ENCODE measurements at places on chromosomes 4 and X.

DNA sequence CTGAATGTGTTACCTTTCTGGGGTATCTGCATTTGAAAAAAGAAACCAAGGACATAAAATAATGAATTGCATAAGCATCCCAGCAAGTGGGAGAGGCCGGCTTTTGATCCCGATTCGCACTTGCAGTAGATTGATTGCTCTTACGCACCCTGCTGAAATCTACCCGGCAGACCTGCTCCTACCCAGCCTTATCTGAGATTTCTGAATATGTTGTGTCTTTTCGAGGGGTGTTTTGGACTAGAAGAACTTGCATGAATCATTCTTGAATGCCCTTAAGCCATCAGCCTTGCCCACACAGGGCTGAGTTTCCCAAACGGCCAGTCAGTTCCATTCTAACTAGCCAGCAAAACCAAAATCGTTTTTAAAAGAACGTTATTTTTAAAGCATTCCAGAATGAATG, 174.4 kb upstream of the BCOR start:
- no peaks in the 10 kb centered on the region for H3K36me3 ChIP-seq
- no peaks in the 10 kb centered on the region for H3K27me3 ChIP-seq
- no peaks in the 10 kb centered on the region for H3K4me1 ChIP-seq

DNA sequence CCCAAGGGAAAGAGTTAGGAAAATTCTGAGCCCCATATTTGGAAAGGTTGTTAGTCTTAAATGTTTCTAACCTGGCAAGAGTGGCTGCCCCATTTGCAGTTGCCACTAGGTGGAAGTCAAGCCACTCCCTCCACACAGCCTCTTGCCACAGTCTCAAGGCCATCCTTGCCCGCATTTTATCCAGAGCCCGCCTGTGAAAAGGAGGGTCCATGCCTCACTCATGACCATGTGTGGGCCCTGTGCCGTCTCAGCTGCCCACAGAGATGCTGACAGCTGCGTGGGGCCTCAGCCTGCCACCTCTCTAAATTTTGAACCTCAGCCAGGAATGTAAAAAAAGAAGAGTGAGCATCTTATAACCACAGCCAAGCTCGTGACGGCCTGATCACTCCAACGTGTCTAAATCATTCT, 201.5 kb upstream of the FAM241A start:
- DNase-seq = no peak
- H3K27ac ChIP-seq = no peak overlapping the region
- peaks cover 2% of the 10 kb centered on the region for H3K27me3 ChIP-seq

DNA sequence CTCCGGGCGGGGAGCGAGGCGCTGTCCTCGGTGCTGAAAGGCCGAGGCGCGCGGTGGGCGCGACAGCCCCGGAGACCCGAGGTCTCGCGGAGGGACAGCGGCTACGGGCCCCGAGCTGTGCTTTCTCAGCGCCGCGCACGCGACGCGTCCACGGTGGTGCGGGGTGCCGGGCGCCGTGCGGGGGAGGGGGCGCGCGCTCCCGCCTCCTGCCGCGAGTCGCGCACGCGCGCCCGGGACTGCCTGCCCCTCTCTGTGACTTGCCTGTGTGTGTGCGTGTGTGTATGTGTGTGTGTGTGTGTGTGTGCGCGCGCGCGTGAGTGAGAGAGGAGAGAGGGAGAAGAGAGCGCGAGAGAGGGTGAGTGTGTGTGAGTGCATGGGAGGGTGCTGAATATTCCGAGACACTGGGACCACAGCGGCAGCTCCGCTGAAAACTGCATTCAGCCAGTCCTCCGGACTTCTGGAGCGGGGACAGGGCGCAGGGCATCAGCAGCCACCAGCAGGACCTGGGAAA, at the start of gene GRIA2:
Gene GRIA2, plus strand, starts transcription at position 358 of the 511 bp plus-strand sequence. CDS start 315 bp downstream, outside the sequence.
- peak; percentile 81 for DNase-seq
- H3K27me3 ChIP-seq = peaks cover 22% of the 10 kb centered on the region
- no peak within 1 kb of the TSS for H3K4me3 ChIP-seq
- H3K27ac ChIP-seq = no peak within 1 kb of the TSS

- H3K4me3 ChIP-seq = no peak overlapping the region
- no peak for DNase-seq
- H3K4me1 ChIP-seq = no peaks in the 10 kb centered on the region
Measured at GRCh38 chr4:164768516-164768915, 14.6 kb downstream of the SMIM31 start.

- no peak overlapping the region for H3K27ac ChIP-seq
- no peak overlapping the region for H3K4me3 ChIP-seq
- H3K4me1 ChIP-seq = peaks cover 3% of the 10 kb centered on the region
- H3K27me3 ChIP-seq = peaks cover 29% of the 10 kb centered on the region
- DNase-seq = no peak
Measured at GRCh38 chr4:6252051-6252450, 17.6 kb upstream of the WFS1 start.

DNA sequence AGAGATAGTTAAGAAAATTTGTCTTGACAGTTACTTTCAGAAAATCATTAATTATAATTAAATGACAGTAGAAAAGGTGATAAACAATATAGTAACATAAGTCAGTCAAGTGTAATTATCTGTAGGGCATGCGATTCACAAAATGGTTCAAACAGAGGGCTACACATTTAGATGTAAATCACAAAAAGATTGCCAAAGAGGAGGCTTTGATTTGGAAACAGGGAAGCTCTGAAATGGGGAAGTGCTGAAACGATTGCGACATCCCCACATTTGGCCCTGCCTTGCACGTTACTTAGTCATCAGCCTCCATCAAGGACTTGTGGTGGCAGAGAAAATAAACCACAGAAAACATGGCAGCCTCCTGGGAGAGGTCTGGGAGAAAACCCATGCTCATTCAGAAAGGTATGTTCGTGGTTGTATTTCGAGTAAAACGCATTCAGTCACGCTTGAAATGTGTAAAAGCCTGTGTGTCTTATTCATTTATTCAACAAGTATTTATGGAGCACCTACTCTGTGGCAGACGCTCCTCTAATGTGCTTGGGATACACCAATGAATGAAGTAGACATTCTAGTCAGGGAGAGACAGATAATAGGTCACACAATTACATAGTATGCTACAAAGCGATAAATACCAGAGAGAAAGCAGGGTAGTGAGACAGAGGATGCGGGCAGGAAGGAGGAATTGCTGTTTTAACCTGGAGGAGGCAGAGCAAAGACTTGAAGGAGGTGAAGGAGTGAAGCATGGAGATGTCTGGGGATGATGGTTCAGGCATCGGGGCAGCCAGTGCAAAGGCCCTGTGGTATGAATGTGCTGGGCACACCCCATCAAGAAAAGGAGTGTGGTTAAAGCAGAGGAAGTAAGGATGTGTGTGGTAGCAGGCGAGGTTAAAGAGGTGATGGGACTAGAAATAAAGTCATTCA, 7.8 kb downstream of the RBM47 start:
- peaks cover 15% of the 10 kb centered on the region for H3K36me3 ChIP-seq
- peak; percentile 64 for DNase-seq
- H3K4me1 ChIP-seq = peaks cover 38% of the 10 kb centered on the region
- peaks cover 2% of the 10 kb centered on the region for H3K27me3 ChIP-seq

GRCh38 chrX:42715701-42716262, 62.2 kb downstream of the PPP1R2C start:
- no peaks in the 10 kb centered on the region for H3K4me1 ChIP-seq
- H3K27me3 ChIP-seq = no peaks in the 10 kb centered on the region
- DNase-seq = no peak
- H3K36me3 ChIP-seq = no peaks in the 10 kb centered on the region

DNA sequence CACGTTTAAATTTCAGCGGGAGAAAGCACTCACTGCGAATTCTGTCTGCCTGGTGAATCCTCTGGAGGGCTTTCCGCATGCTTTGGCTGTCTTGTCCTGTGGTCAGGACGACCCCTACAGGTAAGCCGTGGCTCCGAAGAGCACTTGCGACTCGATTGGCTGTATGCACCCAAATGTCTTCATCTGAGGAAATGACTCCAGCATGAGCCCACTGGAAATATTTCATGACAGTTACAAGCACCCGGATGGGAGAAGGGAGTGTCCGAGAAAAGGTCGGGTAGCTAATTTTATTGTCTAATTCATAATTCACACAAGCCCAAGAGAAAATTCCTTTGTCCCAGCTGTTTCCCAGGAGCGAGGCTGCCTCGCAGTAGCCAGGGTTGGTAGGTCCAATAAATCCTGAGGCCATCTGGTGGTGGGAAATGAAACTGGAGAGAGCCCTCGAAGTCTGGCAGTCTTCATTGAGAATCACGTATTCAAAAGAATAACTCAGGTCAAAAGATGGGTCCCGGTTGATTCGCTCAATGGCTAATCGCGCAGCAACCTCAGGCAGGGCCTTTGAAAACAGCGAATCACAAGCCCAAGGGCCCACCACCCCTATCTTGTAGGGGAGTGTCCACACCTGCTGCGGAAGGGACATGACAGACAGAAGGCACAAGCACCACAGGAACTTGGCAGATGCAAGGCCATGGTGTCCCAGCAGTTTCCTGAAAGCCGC, 6.6 kb downstream of the GUCY2F start:
- H3K4me3 ChIP-seq = no peak overlapping the region
- no peaks in the 10 kb centered on the region for H3K36me3 ChIP-seq
- H3K27me3 ChIP-seq = no peaks in the 10 kb centered on the region
- no peak for DNase-seq

DNA sequence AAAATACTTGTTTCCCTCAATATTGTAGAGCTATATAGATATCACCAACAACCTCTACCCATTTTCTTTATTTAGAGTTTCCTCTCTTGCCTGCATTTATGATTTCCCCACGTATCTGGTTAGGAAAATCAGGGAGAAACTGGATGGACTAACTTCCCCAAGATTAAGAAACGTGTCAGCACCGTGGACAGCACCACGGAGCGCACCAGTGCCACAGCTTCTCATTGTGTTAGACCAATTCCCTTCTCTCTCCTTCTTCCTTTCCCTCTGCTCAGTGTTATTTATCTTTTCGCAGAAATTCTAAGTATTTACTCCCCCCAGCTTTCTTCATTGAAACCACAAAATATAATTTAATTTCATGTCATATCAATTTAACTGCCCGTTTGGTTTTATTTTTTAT, 568.6 kb upstream of the BOD1L1 start:
- H3K27ac ChIP-seq = no peak overlapping the region
- no peaks in the 10 kb centered on the region for H3K27me3 ChIP-seq
- H3K4me3 ChIP-seq = no peak overlapping the region
- DNase-seq = peak; percentile 68
- no peaks in the 10 kb centered on the region for H3K4me1 ChIP-seq

DNA sequence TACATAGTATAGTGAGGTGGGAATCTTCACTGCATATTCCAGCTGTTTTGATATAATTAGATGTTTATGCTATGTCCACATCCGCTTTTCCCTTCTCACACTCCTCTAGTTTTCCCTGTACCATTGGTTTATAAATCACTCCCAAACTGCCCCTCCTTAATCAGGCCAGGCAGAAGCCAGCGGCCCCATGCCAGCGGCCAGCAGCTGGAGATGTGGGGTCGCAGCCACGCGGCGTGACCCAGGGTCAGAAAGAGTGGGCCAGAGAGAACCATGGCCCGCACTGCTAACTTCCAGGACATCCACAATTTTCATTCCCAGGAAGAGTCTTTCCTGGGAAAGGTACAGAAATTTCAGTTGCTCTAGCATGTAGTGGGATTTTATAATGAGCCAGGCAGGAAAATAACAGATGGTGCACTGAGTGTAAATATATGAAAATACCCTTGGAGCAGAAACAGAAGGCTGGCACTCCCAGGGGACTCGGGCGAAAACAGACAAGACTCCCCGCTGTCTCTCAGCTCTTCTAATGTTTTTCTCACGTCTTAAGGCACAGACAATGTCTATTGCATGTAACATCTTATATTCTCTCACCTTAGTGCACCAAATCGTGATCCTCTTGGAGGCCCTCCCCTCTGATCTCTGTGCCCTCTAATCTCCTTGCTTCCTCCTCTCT, 145.9 kb upstream of the ZFP42 start:
- no peak overlapping the region for H3K4me3 ChIP-seq
- DNase-seq = no peak
- no peak overlapping the region for H3K27ac ChIP-seq
- no peaks in the 10 kb centered on the region for H3K36me3 ChIP-seq

DNA sequence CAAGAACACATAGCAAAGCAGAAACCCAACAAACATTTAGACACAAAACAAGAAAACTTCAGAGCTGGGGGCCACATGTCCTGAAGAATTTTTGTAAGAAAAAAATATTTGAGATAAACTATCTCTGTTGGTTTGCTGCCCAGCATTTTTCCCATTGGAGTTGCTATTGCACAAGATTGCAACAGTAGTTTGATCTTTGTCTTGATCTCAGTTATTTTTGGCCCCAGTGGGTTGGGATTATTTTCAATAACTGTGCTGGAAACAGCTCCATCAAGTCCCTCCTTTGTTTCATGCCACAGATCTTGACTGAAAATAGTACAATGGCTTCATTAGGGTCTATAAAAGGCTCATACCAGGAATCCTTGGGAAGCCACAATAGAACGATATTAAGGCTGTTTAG, 103.8 kb upstream of the RAI2 start:
- no peaks in the 10 kb centered on the region for H3K27me3 ChIP-seq
- no peak overlapping the region for H3K4me3 ChIP-seq
- H3K27ac ChIP-seq = no peak overlapping the region

DNA sequence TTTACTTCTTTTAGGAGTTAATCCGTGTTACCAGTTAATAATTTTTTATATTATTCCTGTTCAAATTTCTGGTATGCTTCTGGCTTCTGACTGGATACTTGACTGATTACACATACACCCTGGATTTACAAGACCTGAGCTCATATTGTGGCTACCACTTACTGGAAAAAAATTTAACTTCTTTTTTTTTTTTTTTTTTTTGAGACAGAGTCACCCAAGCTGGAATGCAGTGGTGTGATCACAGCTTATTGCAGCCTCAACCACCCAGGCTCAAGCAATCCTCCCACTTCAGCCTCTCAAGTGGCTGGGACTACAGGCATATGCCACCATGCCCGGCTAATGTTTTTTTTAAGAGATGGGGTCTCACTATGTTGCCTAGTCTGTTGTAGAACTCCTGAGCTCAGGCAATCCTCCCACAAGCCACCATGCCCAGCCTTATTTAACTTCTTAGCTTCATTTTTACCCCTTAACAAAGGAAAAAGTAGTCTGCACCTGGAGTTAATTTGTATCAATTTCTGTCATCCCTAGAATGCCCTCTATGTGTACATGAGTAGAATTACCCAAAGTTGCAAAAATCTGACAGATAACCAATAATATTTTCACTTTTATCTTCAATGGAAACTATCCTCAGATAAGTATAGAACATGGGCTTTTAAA, 50.3 kb downstream of the TMEM165 start:
- H3K4me3 ChIP-seq = no peak overlapping the region
- peaks cover 6% of the 10 kb centered on the region for H3K4me1 ChIP-seq
- H3K27ac ChIP-seq = no peak overlapping the region
- H3K36me3 ChIP-seq = peaks cover 31% of the 10 kb centered on the region
